Stimulated activated CD4-positive, alpha-beta T cell treated with anti-CD3 and anti-CD28 coated beads, Interleukin-15, amount 100 ng/mL, for 1 hour (primary cell): ENCODE measurements at places on chromosomes 13 and 19.
A peak's percentile ranks its signal among the peaks of the same experiment; 100 is the strongest.

DNA sequence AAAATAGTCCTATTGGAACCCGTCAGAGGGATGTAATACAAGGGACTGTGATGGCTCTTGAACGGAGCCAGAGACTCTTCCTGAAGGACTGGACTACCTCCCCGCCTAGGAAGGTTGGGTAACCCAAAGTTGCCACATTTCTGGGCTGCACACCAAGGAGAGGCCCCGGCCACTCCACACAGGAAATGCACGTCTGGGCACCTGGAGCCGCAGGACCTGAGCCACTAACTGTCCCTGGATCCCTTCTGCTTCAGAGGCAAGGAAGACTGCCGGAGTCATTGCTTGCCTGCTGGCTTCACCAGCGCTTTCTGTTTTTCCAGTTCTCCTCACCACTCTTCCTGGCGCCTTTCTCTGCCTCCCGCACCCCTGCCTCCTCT is 1.2 kb upstream of the FLT1 start:
- DNase-seq = no peak

DNA sequence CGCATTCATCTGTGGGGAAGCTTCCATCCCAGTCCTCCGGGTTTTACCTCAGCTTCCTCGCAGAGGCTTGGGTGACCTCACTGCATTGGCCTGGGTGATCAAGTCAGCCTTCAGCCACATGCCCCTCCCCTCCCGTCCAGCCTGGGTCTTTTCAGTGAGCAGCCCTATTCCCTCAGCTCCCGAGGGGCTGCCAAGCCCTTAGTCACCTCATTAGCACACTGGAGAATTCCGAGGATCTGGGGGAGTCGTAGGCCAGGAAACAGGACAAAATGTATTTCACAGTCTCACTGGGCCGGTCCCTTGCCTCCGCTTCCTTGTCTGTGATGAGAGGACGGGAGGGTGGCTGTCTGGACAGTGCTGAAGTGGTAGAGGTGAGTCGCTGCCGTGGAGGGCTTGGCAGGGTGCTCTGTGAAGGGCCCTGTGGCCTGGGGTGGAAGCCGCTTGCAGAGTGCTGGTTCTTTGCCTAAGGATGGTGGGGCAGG is 19.9 kb downstream of the KDM4B start:
- no peak for DNase-seq

DNA sequence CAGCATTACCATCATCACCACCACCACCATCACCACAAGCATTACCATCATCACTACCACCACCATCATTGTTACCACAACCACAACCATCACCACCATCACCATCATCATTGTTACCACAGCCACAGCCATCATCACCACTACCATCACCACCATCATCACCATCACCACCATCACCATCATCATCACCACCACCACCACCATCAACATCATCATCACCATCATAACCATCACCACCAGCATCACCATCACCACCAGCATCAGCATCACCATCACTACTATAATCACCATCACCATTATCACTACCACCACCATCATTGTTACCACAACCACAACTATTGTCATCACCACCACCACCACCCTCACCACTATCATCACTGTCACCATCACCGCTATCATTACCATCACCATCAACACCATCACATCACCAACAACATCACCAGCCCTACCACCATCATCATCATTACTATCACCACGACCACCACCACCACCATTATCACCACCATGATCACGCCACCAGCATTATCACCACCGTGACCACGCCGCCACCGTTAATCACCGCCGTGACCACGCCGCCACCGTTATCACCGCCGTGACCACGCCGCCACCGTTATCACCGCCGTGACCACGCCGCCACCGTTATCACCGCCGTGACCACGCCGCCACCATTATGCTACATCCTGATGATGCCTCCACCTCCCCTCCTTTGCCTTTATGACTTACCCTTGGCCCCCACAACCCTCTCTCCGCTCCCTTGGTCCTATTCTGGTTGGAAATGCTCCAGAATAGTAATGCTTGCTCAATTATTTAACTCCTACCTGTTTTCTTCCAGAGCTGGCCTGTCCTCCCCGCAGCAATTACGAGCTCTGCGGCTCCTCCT is 10.0 kb upstream of the FXYD3 start:
- no peak for DNase-seq

GRCh38 chr19:35206855-35207254 is 21.7 kb downstream of the FAM187B start:
- DNase-seq = no peak

- no peak for DNase-seq
Measured at GRCh38 chr19:18204394-18205199, 755 bp upstream of the RAB3A start.

- no peak for DNase-seq
Measured at GRCh38 chr13:36054041-36054440, 77.1 kb downstream of the DCLK1 start.

DNA sequence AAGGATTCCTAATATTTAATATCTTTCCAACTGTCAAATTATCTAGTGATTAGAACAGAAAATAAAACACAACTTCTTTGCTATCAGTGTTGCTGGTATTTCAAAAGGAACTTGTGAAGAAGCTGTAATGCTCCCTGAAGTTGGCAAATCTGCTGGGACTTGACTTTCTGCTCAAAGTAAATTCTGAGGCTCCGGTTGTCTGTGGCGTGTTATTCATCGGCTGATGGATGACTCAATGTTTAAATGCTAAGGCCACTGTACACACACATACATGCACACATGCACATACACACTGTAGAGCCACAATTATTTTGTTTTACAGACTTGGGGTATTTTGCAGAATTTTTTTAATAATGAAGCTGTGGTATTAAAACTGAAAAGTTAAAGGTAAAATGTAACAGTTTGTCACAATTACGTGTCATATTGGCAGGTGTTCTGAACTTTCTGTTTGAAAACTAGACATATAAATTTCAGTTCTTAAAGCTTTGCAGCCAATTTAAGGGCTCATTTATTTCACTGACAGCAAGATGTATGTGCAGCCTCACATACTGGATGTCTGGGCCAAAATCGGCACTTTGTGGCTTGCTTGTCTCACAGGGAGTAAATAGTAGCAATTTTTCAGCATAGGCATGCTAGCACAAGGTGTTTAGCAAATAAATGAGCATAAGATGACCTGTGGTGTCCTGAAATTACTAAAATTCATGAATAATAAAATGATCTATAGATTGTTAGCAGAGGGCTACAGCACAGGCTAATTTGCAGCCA is 1691.7 kb upstream of the PCDH20 start:
- no peak for DNase-seq

GRCh38 chr13:47220453-47221140 is 323.7 kb upstream of the HTR2A start:
- no peak for DNase-seq

DNA sequence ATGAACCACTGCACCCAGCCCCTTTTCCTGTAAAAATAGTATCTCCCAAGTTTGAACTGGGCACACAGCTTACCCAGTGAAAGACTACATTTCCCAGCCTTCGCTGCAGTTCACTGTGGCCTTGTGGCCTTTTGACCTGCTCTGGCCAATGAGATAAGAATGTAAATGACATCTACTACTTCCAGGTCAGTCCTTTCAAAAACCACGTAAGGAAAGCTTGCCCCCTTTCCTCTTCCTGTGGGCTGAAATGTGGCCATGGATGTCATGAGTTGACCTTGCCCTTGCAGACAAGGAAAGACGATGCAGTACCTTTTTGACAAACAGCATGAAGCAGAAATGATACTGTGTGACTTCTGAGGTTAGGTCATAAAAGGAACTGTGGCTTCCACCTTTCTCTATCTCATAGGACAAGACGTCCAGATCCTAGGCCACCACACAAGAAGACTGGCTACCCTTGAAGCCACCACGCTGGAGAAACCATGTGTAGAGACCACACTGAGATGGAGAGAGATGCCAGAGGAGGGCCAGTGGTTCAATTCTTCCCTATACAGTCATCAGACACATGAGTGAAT is 19.9 kb downstream of the ACER1 start:
- DNase-seq = no peak

GRCh38 chr19:5170329-5170745 is 170.3 kb downstream of the PTPRS start:
- peak; percentile 31 for DNase-seq

DNA sequence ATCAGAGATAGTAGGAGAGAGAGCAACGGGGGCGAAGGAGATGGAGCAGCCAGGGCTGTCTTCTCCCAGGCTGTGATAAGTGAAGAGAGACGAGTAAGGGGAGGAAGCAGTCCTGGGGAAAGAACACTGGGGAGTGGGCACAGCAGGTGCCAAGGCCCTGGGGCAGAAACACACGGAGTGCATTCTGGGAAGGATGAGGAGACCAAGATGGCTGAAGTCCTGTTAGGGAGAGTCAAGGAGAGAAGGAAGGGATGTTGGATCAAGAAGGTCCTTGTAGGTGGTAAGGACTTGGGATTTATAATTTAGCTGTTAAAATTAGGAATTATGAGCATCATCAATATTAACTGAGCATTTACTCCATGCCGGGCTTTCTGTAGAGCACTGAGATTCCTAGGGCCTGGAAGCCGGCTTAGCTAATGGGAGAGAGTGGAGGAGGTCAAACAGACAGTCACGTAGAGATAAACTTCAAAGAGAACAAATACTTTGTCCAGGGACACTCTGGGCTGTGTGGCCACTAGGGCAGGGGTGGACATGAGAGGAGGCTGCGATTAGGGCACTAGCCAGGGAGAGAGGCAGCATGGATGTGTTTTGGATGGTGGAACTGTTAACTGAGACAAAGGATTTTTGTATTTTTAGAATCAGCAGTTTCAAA is 134.2 kb upstream of the PEG3 start:
- DNase-seq = no peak

- DNase-seq = no peak
Measured at GRCh38 chr13:90713441-90714133, 633.9 kb upstream of the MIR17HG start.

DNA sequence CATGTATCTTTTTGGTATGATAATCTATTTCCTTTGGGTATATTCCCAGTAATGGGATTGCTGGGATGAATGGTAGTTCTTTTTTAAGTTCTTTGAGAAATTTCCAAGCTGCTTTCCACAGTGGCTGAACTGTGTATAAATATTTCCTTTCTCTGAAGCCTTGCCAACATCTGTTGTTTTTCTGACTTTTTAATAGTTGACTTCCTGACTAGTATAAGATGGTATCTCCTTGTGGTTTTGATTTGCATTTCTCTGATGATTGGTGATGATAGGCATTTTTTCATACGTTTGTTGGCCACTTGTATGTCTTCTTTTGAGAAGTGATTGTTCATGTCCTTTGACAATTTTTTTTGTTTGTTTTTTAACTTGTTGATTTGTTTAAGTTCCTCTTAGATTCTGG is 61.6 kb upstream of the PCDH17 start:
- DNase-seq = no peak

DNA sequence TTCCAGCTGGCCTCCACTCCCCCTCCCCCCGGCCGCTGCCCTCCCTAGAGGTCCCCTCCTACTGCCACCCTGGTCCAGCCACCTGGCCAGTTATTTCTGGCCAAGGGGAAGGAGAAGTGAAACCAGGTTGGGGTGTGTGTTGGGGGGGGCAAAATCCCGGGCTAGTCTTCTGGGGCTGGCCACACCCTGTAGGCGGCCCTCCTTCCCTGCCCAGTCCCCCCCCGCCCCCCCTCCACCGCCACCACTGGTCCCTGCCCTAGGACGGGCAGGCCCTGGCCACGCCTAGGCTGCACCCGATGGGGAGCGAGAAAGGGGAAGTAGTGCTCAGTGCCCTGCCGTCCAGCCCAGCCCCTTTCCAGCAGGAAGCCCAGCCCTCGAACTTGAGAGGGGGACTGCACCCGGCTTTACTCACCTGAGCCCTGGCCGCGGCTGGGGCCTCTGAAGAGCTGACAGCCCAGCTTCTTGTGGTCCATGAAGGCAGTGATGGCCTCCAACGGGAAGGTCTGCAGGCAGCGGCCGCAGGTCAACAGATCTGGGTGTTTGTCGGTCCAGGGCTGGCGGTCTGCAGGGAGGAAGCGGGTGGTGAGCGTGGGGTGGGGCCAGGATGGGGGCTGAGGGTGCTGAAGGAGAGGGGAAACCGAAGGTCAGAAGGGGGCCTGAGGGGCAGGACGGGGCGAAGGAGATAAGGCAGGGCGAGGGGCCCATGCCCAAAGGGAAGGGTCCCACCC is 813 bp downstream of the ZNF296 start:
- no peak for DNase-seq

- no peak for DNase-seq
Measured at GRCh38 chr13:51950722-51951121, 60.5 kb downstream of the ATP7B start.

DNA sequence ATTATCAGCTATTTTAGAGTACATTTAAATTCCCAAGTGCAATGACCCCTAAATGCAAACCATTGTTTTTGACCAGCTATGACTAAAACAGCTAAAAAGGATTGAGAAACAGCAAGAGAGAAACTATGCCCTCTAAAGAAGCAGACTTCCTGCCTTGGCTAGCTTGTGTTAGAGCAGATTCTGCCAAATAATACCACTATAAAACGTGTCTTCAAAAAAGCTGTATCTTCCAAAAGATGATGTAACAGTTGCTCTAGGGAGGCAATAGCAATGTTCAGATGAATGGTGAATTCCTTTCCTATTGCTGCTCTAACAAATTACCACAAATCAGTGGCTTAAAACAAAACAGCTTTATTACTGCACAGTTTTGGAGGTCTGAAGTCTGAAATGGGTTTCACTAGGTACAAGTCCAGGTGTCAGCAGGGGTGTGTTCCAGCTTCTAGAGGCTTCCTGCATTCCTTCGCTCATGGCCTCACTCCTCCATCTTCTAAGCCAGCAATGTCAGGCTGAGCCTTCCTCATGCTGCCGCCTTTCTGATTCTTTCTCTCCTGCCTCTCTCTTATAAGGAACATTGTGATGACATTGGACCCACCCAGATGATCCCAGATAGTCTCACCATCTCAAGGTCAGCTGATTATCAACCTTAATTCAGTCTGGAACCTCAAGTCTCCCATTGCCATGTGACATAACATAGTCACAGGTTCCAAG is 84.5 kb downstream of the LRRC63 start:
- DNase-seq = no peak

- DNase-seq = no peak
Measured at GRCh38 chr19:35220315-35220921, 8.1 kb downstream of the FAM187B start.

DNA sequence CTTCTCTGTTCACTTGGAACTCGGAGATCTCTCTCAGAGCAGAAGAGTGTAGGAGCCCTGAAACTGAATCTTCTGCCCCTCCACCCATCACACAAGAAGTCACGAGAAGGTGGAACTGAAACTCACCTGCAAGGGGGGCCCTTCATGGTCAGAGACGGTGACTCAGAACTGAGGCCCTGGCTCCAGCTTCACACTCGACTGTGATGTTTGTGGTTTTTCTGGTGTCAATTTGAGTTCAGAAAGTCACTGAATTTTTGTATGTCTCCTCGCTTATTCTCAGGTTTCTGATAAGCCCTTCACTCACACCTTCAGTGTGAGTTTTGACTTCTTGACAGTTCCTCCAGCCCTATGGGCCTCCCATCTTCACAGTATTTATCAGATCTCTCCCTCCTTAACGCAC is 23.1 kb downstream of the SIGLEC5 start:
- no peak for DNase-seq

- DNase-seq = no peak
Measured at GRCh38 chr13:37504251-37504650, 94.3 kb downstream of the POSTN start.

DNA sequence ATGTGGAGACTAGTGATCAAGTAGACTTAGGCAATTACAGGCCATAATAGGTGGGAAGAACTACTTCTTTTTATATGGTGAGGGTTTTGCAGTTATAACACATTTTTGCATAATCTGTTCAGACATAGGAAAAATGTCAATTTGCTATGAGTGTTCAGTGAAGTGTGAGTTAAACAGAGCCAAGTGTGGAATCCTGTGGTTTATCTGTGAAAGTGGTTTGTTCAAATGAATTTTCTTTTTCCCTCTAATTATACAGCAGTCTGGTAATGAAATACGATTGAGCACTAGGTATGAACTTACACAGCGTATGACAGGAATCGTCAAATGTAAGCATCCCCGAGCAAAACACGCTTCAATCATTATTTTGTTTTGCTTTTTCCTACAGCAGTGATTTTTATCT is 178.3 kb downstream of the STK24 start:
- DNase-seq = no peak
